ENCODE measurements at places on chromosomes 13 and 19.

GRCh38 chr19:30144242-30144758 lies 202.3 kb downstream of the URI1 start:
- no peak for DNase-seq

- no peak for DNase-seq
Measured at GRCh38 chr13:100275746-100276145, 186.9 kb downstream of the PCCA start.

DNA sequence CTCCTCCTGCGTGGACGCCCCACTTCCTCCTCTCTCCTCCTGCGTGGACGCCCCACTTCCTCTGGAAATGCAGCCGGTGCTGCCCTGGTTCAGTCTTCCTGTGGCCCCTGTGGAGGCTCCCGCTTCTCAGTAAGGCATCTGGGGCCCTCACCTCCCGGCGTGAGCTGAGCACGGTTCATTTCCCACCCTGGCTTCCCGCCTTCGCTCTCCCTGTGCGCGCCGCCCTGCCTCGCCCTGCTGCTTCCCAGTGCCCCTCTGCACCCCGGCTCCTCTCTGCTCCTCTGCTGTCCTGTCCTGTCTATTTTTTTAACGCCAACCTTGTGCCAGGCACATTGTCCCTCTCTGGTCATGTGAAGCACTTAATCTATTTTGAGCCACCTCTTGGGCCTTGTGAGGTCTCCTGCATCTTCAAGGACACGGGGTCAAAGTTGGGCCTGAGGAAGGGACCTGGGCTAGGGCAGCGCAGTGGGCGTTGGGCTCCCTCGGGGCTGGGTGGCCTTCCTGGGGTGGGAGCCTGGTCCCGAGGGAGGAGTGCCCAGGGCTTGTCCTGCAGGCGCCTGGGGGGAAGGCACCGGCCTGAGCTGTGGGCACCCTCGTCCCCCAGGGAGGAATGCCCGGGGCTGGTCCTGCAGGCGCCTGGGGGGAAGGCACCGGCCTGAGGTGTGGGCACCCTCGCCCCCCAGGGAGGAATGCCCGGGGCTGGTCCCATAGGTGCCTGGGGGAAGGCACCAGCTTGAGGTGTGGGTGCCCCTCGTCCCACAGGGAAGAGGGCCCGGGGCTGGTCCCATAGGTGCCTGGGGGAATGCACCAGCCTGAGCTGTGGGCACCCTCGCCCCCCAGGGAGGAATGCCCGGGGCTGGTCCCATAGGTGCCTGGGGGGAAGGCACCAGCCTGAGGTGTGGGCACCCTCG lies 13.0 kb downstream of the HCN2 start:
- no peak for DNase-seq

GRCh38 chr19:14763497-14764145 lies 14.7 kb downstream of the ADGRE2 start:
- no peak for DNase-seq

DNA sequence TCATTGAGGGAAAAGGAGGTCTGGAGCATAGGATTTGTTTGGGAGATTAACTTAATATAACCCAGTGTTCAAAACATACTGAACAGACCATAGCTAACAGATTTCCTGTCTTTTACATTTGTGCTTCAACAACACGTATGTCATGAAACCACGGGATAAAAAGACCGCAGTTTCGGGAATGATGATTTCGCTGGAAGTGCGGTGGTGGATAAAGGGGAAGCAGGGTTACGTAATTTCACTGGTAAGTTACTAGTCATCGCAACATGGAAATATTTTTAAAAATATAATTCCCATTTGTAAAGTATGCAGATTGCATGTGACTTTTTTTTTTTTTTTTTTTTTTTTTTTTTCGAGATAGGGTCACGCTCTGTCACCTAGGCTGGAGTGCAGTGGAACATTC lies 237.4 kb downstream of the LMO7 start:
- DNase-seq, result no peak

DNA sequence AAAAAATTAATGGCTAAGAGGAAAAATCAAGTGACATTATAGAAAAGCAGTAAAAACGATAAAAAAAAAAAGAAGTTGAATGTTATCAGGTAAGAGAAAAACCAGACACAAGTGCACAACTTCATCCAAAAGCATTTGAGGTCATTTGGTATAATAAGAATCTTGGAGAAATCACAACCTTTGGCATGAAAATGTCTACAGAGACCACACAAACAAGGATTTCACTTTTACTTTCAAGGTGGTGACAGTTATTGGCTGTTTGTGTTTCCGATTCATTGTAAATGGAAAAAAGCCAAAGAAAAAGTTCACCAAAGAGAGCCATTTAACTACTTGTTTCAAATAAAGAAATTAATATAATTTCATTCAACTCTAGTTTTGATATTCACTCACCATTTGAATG lies 1193.5 kb downstream of the PCDH9 start:
- no peak for DNase-seq

- no peak for DNase-seq
Measured at GRCh38 chr19:55259540-55260210, 858 bp upstream of the PPP6R1 start.

DNA sequence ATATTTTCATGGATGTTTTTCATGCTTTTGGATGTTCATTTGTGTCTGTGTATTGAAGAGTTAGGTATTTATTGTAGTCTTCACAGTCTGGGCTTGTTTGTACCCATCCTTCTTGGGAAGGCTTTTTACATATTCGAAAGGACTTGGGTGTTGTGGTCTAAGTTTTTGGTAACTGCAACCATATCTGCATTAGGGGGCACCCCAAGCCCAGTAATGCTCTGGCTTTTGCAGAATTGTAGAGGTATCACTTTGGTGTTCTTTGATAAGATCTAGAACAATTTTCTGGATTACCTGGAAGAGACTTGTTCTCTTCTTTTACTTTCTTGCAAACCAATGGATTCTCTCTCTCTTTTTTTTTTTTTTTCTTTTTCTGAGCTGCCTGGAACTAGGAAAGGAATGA lies 581.3 kb downstream of the DACH1 start:
- no peak for DNase-seq

GRCh38 chr13:35565273-35565672 lies 88.8 kb upstream of the MAB21L1 start:
- DNase-seq, result no peak

DNA sequence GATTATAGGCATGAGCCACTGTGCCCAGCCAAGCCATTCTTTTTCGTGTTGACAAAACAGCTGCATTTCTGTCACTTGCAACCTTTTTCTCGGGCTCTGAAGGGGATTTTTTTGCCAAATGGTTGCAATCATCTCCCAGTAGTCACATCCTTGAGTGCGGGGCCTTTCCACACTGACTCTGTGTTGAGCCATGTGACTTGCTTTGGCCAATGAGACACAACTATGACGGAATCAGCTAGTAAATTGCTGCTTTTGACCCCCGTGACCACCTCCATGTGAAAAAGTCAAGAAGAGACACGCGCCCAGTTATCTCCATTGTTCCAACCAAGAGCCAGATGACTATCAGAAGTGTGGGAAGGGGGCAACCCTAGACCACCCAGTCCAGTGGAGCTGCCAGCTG lies 18.3 kb downstream of the NPHS1 start:
- DNase-seq, result no peak

- peak; percentile 6 for DNase-seq
Measured at GRCh38 chr13:97573011-97573410, 139.0 kb downstream of the RAP2A start.

Measured in ELF-1 (cell line).